Suprapubic skin (tissue), 4 donors: ENCODE measurements at places on chromosomes 13 and 19. TPM values are rescaled to one million over a fixed set of nuclear protein-coding genes. Genes with fewer than 3 reads are reported as not detected.

The FFAR3 gene
- not detected for total RNA-seq

The GJB6 gene
- 128 TPM for total RNA-seq

The DACT3 gene
- total RNA-seq: 1.0 TPM

The MEDAG gene
- total RNA-seq: 13.8 TPM

The KCTD4 gene
- total RNA-seq: 3.5 TPM

The ZNF850 gene
- 2.8 TPM for total RNA-seq

The KL gene
- 0.95 TPM for total RNA-seq

The CCL25 gene
- not detected for total RNA-seq

The KCNN4 gene
- 51.3 TPM for total RNA-seq

The CBY2 gene
- 0.49 TPM for total RNA-seq

The TDRD12 gene
- total RNA-seq: 3.7 TPM

The ARGLU1 gene
- 67.8 TPM for total RNA-seq

The SOX1 gene
- total RNA-seq: not detected

The GPR4 gene
- total RNA-seq: 2.3 TPM

The MADCAM1 gene
- 0.64 TPM for total RNA-seq

The SLC6A16 gene
- total RNA-seq: 0.34 TPM

The NUP58 gene
- total RNA-seq: 27.6 TPM
